ENCODE measurements at places on chromosomes 7 and 10.

DNA sequence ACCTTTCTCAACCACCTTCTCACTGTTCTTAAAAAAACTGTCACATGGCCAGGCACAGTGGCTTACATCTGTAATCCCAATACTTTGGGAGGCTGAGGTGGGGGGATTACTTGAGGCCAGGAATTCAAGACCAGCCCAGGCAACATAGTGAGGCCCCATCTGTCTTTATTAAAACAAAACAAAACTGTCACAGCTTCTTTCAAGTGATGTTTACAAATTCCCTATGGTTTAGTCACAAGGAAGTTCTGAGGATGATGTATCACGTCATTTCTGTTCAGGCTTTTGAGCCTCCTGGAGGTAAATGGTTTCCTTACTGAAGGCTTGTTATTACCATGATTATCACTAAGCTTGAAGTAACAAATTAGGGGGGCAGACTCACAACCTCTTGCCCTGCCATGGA lies 186.2 kb downstream of the CFTR start:
- no peak for DNase-seq

DNA sequence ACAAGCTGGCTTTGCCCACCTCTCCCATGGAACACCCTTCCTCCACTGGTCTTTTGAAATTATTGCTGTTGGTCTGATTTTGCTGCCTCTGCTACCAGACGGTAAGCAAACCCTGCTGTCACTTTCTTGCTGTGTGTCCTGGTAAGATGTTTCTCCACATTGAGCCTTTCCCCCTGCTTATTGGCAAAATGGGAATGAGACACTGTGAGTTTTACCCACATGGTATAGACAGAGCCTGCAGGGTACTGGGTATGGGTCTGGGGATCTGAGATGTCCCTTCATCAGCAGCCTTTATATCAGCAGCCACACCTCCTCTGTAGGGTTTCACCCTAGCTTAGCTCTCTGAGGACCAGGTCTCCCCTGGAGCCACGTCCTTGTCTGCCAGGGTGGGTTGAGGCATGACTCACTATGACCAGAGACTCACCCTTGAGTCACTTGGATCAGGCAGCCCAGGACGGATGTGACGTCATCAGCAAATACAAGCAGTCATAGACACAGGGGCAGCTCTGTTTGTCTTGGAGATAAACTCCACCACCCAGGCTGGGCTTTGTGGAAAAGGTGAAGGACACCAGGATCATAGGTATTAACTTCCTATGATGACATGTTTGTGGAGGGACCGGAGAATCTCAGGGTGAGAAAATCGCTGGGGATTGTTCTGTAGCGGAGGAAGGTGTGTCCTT lies 17.9 kb upstream of the BAIAP2L1 start:
- peak; percentile 11 for DNase-seq

DNA sequence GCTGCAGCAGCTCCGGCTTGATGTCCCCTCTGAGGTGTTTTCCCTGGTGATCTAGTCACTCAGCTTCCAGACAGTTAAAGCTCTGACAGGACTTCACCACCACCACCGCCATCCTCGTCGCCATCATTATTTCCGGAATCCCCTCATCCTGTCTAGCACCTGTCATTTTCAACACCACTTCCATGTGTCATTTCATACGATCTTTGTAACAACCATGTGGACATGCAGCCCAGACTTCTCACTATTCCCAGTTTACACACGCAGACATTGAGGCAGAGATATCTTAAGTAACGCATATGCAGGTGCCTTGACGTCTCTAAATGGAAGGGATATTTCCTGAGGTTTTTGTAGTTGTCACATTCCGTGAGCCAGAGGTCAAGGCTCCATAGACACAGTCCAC lies 530.6 kb upstream of the FOXK1 start:
- DNase-seq: no peak

GRCh38 chr7:30027065-30027456 lies 559 bp upstream of the FKBP14 start:
- no peak for DNase-seq

- no peak for DNase-seq
Observed at GRCh38 chr7:85030893-85031292, 156.0 kb downstream of the SEMA3D start.

- no peak for DNase-seq
Observed at GRCh38 chr10:43225787-43226153, 41.1 kb downstream of the RASGEF1A start.

DNA sequence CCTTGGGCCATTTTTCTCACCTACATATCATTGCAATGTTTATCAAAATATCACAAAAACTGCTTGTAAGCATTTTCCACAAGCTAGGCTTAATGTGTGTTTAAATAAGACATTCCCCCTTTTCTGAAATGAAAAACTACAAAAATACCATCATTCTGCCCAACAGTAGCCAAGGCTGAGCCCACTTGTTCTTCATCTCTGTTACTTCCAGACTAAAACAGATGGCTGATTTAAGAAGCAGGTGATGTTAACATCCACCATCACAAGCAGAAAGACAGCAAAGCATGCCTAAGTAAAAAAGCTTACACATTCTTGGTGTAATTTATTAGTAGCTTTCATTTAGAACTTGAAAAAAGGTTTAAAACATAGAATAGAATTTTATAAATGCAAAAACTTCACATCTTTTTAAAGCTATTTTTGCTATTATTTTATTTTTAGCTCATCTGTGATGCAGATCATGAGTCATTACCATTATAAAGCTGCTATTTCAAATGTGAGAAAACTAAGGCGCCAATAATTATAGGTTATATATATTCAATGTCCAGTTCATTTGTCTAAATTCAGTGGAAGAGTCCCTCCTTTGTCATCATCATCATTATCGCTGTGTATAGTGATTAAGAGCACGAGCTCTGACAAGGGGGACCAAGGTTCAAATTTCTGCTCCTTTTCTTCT lies 109.4 kb downstream of the RELN start:
- DNase-seq: no peak

- DNase-seq: no peak
Observed at GRCh38 chr7:5414916-5415315, 8.7 kb downstream of the TNRC18 start.

GRCh38 chr7:108254259-108254658 lies 124.1 kb upstream of the LAMB4 start:
- no peak for DNase-seq

- no peak for DNase-seq
Observed at GRCh38 chr10:50369931-50370330, 118.6 kb upstream of the ASAH2 start.

- no peak for DNase-seq
Observed at GRCh38 chr7:96169439-96169838, 152.5 kb downstream of the SLC25A13 start.

GRCh38 chr7:118104812-118105441 lies 79.0 kb upstream of the LSM8 start:
- DNase-seq: no peak

All from stimulated activated CD8-positive, alpha-beta memory T cell treated with anti-CD3 and anti-CD28 coated beads, Interleukin-2, amount 100 ng/mL, for 48 hours (primary cell).